ENCODE measurements at places on chromosomes 12 and 14.

DNA sequence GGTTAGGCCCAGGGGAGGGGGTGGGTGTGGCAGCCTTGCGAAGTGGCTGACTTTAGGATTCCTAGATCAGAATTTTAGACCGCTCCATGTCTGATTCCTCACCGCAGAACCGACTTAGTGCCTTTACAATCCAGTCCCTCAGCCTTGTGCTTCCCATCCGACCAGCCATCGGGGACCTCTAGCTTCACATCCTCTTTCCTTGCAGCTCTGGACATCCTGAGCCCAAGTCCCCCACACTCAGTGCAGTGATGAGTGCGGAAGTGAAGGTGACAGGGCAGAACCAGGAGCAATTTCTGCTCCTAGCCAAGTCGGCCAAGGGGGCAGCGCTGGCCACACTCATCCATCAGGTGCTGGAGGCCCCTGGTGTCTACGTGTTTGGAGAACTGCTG lies 557 bp downstream of the COPS7A start:
- DNase-seq = no peak

- no peak for DNase-seq
Observed at GRCh38 chr12:130153803-130154202, 8.5 kb upstream of the FZD10 start.

DNA sequence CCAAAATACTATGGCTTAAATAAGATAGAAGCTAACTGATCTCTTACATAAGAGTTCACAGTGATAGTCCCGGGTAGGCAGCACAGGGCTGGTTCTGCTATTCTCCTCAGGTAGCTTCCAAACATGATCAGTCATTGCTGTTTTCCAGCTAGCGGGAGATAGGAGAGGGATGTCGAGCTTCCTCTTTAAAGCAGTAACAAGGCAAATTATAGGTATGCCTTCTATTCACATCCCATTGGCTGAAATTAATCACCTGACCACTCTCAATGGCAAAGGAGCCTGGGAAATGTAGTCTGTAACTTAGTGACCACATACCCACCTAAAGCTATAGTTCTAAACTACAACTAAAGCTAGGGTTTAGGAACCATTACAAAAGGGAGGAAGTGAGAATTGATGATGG lies 34.5 kb upstream of the VRK1 start:
- no peak for DNase-seq

- DNase-seq = no peak
Observed at GRCh38 chr12:14839262-14839661, 4.1 kb downstream of the ART4 start.

DNA sequence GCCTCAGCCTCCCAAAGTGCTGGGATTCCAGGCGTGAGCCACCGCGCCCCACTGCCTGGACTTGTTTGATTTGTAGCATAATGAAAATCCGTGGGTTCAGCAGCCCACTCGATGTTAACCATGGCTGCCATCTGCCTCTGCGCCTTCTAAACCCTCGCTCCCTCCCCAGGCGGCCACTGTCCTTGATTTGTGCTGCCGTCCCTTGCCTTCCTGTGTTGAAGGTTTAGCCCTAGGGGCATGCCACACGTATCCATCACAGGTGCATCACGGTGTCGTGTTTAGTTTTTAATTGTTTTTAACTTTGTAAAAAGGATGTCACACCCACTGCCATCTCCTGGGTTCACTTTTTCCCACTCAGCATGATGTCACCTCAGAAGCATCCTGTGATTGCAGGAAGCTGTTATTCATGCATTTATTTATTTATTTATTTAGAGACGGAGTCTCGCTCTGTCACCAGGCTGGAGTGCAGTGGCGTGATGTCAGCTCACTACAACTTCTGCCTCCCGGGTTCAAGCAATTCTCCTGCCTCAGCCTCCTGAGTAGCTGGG lies 24.5 kb upstream of the ULK1 start:
- no peak for DNase-seq

DNA sequence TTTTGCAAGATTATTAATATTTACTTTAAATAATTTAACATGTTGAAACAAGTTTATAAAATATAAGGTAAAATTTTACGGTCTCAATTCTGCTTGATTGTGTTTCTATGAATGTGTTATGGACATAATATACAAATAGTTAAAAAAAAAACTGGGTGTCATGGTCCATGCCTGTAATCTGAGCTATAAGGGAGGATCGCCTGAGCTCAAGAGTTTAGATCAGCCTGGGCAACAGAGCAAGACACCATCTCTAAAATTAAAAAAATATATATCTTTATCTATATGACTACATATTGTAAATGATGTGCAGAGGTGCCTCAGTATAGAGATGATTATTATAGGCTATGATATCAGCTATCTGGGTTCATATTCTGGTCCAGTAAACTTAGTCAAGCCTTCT lies 9.9 kb downstream of the PAPOLA start:
- no peak for DNase-seq

DNA sequence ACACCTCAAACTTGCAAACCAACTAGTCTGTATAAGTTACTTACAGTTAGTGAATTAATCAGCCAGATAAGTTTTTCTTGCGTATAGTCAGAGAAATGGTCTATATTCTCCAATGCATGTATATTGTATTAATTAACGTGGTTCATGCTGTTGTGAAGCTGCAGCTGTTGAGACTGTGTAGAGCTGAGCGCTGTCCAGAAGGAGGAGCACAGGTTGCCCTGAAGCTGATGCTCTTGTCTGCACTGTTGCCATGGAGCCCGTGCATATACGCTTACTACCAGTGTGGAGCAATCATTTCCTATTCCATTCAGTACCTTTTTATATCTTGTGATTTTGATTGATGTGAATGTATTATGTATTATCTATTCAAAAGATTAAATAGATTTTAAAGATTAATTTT lies 74.3 kb upstream of the ARID2 start:
- DNase-seq = no peak

DNA sequence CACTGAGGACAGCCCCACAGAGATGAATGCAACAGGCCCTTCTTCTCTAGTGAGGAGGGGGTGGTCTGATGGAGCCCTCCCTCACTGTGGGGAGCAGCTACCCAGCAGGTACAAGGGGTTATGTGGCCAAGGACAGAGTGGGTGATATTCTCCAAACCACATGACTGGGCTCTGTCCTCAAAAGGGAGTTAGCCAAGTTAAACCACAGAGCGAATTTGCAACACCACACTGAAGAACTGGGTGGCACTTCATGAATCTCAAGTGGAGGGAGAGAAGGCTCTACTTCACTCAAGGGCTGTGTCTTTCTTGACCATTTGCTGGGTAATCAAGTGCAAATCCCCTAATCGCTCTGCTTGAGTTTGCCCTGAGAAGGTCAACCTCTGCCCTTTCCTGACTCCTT lies 12.5 kb downstream of the GPR68 start:
- DNase-seq = no peak

- DNase-seq = no peak
Observed at GRCh38 chr12:44584625-44585024, 291.5 kb downstream of the NELL2 start.

DNA sequence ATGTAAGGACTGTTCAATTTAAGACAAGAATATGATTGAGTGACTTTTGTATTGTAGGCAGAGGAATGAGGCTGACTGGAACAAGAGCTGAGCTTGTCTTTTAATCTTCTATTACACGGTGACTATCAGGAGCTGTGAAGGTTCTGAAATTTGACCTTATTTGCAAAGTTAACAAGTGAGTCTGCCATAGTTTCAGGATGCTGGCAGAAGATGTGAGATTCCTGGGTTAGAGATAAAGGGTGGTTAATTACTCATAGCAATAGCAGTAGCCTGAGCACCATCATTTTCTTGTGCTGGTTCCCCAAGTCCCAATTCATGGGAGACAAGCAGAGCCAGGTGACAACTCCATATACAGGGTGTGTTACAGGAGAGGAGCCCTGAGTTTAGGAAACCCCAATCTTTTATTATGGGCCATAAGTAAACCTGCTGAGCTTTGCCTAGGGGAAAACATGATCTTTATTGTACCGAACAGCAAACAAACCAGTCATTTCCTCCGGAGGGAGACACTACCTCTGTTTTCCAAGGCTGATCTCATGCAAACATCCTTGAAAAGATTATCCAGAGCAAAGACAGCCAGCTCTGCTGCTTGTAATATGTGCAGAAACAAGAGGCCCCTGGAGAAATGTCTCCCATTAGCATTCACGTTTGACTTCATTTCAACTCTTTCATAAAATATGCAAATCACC lies 51.7 kb upstream of the DDX11 start:
- DNase-seq = no peak

GRCh38 chr12:59388176-59388575 lies 207.7 kb upstream of the SLC16A7 start:
- no peak for DNase-seq

GRCh38 chr12:3182426-3182825 lies 105.2 kb downstream of the TSPAN9 start:
- DNase-seq = no peak

GRCh38 chr14:98947911-98948595 lies 323.9 kb downstream of the BCL11B start:
- no peak for DNase-seq

GRCh38 chr12:72734581-72734980 lies 462.4 kb downstream of the TRHDE start:
- no peak for DNase-seq

DNA sequence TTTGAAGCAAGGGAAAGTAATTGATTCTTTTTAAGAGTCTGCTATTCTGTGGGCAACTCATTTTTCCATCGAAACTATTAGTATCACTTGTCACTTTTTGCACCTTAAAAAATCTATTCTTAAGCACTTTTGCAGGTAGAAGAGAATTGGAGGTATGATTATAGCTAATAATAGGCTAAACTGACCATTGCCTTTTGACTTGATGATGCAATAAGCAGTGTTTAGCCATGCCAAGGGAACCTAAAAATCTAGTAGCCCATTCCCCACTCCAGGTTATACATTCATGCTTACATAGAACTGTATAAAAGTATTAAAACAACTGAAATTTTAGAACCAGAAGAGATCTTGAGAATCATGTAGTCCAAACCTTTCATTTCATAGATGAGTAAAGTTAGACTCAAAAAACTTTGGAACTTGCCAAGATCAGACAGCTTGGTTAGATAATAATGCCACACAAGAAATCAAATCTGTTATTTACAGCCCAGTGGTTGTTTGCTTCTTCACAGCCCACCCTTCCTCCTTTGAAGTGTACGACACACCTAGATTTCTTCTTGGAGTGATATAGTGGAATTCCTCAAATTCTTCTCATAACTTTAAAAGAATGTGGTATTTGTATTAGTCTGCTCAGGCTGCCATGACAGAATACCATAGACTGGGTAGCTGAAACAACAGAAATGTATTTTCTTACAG lies 21.7 kb upstream of the GARIN2 start:
- DNase-seq = no peak

DNA sequence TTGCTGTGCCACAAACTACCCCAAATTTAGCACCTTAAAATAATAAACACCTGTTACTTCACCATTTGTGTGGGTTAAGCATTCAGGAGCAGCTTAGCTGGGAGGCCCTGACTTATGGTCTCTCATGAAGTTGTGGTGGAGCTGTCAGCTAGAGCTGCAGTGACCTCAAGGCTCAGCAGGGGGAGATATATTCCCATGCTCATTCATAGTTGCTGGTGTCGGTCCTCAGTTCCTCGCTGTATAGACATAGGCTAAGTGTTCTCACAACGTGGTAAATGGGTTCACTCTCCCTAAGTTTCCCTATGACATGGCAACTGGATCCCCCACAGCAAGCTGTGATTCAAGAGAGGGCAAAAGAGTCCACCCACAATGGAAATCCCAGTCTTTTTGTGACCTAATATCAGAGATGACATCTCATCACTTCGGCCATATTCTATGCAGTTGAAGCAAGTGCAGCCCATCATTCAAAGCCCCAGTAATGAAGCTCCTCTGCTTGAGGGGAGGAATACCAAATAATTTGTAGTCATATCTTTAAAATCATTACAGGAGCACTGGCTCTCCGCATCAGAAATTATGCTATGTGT lies 41.1 kb downstream of the PRB3 start:
- no peak for DNase-seq

GRCh38 chr12:47549258-47549657 lies 156.6 kb downstream of the RPAP3 start:
- no peak for DNase-seq

DNA sequence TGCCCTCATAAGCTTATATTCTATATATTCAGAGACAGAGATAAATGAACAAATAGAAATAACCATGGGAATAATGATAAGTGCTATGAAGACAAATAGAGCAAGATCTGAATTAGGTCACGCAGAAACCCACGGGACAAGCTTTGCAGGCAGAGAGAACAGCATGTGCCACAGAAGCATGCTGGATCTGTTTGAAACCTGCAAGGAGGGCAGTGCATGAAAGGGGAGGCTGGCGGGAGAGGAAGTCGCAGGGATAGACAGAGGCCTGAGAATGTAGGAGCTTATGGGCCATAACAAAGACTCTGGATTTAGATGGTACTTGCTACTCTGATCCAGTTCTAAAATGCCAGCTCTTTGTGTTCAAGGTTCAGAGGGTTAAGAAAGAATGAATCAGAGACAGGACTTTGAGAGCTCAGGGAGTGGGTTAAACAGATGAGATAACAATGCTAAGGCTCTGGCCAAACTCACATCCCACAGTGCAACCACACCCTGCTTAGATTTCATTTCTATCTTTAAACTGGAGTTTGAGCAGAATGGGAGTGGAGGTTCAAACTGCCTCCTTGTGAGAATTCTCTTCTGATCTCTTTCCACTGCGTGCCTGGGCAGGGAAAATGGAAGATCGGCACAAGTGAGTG lies 49.2 kb upstream of the PPP1R12A start:
- no peak for DNase-seq

GRCh38 chr14:58082491-58083098 lies 69.4 kb downstream of the ARMH4 start:
- no peak for DNase-seq

- DNase-seq = no peak
Observed at GRCh38 chr12:70052931-70053497, 190.2 kb upstream of the CNOT2 start.

- DNase-seq = no peak
Observed at GRCh38 chr12:107684029-107684795, 1.4 kb upstream of the PWP1 start.

DNA sequence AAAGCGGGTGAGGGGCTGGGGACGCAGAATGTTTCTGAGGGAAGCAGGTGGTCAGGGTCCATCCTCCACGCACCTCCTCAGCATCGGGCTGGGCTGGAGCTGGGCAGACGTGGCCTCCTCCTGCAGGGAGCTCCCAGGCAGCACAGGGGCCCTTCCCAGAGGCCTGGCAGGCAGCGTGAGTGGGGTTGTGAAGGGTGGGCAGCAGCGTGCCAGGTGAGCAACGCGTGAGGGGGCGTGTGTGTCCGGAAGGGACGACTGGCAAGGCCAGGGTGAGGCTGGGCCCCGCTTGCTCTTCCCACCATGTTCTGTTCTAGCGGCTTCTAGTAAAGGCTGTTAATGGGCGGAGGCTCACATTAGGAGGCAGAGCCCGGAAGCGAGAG lies 17.1 kb downstream of the ANKRD9 start:
- no peak for DNase-seq

GRCh38 chr14:89013698-89014568 lies 189.5 kb downstream of the TTC8 start:
- no peak for DNase-seq

DNA sequence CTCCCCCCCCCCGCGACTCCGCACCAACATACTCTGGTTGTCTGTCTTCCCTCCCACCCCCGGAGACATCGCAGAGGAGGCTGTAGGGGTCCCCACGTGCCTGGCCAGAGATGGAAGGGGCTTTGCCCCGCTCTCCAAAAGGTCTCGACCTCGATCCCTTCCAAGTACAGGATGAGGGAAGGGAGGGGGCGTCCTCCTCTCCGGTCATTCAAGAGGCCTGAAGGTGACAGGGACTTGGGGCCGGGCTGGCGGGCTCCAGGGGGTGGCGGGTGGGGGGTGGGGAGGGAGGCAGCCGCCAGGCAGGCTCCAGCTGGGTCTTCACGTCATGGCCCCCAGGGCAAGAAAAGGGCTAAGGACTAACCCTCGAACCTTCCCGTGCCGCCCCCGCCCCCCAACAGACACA lies 15.1 kb downstream of the TBX3 start:
- DNase-seq = no peak

- DNase-seq = no peak
Observed at GRCh38 chr12:94336211-94336925, 123.3 kb downstream of the CEP83 start.
